ENCODE measurements at places on chromosomes 1 and 21. TPM values are rescaled to one million over a fixed set of nuclear protein-coding genes. Genes with fewer than 3 reads are reported as not detected.

- DNase-seq, result no peak
- H3K27ac ChIP-seq, result no peak overlapping the region
- no peaks in the 10 kb centered on the region for H3K36me3 ChIP-seq
- no peak overlapping the region for H3K4me3 ChIP-seq
- no peaks in the 10 kb centered on the region for H3K27me3 ChIP-seq
- H3K4me1 ChIP-seq, result peaks cover 16% of the 10 kb centered on the region
These were observed 13.3 kb upstream of the GNL2 start for GRCh38 chr1:37609002-37609401.

- no peak for DNase-seq
- H3K36me3 ChIP-seq, result no peaks in the 10 kb centered on the region
- no peak overlapping the region for H3K27ac ChIP-seq
- H3K4me3 ChIP-seq, result no peak overlapping the region
These were observed 311.4 kb downstream of the USH2A start for GRCh38 chr1:216111842-216112241.

GRCh38 chr1:56533197-56533596 lies 46.2 kb downstream of the PLPP3 start:
- H3K27me3 ChIP-seq, result no peaks in the 10 kb centered on the region
- H3K27ac ChIP-seq, result no peak overlapping the region
- no peak for DNase-seq
- H3K4me3 ChIP-seq, result no peak overlapping the region

- H3K4me3 ChIP-seq, result no peak overlapping the region
- no peak overlapping the region for H3K27ac ChIP-seq
- no peak for DNase-seq
These were observed 112.6 kb downstream of the LRIG2 start for GRCh38 chr1:113185463-113186104.

GRCh38 chr1:234295626-234296025 lies 77.6 kb upstream of the COA6 start:
- peaks cover 2% of the 10 kb centered on the region for H3K27me3 ChIP-seq
- no peak overlapping the region for H3K27ac ChIP-seq
- DNase-seq, result no peak
- no peak overlapping the region for H3K4me3 ChIP-seq

DNA sequence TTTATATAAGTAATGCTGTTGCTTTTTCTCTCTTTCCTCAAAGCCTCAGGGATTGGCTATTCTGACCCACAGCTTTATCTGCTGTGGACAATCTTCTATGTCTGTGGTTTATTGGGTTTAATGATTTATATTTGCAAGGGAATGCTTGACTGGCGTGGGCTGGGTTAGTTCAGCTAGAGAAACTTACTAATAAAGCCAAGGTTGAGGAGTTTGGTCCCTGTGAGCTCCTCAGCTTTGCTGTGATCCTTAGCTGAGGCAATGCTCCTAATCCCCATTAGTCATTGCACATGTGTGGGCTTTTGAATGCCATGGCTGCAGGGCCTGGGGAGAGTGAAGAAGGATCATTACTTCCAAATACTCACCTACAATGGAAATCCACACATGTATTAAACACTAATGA lies 179.3 kb downstream of the ZNF326 start:
- no peak overlapping the region for H3K27ac ChIP-seq
- no peak overlapping the region for H3K4me3 ChIP-seq
- no peaks in the 10 kb centered on the region for H3K36me3 ChIP-seq

DNA sequence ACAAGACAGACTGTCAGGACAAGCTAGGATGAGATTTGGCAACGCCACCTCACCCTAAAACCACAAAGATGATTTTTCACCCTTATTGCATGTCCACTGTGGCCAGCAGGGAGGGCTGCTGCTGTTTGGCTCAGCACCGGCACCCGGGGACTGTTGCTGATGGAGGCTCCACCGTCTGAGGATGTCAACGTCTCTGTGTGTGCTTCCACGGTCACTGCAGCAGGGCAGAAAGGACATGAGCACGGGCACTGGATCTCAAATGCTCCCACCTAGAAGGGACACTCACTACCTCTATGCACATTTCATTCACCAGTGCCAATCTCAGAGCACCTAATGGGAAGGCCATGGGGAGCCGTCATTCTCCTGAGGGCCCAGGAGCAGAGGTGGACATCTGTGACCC lies 599.6 kb downstream of the PTPRU start:
- no peaks in the 10 kb centered on the region for H3K36me3 ChIP-seq
- H3K4me3 ChIP-seq, result no peak overlapping the region
- H3K27me3 ChIP-seq, result peaks cover 4% of the 10 kb centered on the region
- H3K27ac ChIP-seq, result no peak overlapping the region
- H3K4me1 ChIP-seq, result no peaks in the 10 kb centered on the region
- DNase-seq, result no peak

DNA sequence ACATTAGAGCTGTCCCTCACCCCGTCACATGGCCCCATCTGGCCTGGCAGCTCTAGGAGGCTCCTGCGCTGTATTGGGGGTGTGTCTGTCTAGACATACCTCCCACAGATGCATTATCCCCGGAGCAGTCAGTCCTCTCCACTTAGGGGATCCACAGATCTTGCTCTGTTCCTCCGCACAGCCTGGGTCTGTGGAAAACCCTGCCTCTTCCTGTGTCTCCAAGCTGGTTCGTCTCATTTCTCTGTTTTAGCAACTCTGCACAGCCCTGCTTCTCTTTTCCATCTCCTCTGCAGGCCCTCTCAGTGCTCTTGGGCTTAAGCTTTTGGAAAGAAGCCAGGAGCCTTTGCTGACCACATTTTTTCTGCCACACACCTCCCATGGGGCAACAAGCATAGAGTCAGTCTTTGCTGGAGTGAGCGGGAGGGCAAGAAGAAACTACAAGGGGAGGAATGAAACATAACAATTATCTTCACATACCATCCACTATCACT lies 241.5 kb downstream of the FOXD2 start:
- peaks cover 12% of the 10 kb centered on the region for H3K27me3 ChIP-seq
- H3K27ac ChIP-seq, result no peak overlapping the region
- H3K4me3 ChIP-seq, result no peak overlapping the region
- H3K36me3 ChIP-seq, result no peaks in the 10 kb centered on the region
- DNase-seq, result no peak
- H3K4me1 ChIP-seq, result no peaks in the 10 kb centered on the region

DNA sequence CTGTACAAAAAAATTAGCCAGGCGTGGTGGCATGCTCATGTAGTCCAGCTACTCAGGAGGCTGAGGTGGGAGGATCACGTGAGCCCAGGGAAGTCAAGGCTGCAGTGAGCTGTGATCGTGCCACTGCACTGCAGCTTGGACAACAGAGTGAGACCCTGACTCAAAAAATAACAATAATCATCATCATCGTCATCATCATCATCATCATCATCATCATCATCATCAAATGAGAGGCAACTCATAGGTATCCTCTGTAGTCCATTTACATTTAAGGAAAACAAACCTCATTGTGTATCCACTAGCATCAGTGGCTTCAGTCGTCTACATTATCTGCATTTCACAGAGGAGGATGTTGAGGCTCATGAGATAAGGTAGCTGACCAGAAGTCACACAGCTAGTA lies 68.8 kb upstream of the SELENON start:
- DNase-seq, result no peak
- peaks cover 3% of the 10 kb centered on the region for H3K36me3 ChIP-seq
- peaks cover 38% of the 10 kb centered on the region for H3K4me1 ChIP-seq

GRCh38 chr1:6102532-6102845 lies 56.8 kb downstream of the KCNAB2 start:
- peaks cover 3% of the 10 kb centered on the region for H3K36me3 ChIP-seq
- H3K4me3 ChIP-seq, result no peak overlapping the region
- H3K27ac ChIP-seq, result no peak overlapping the region
- no peak for DNase-seq
- peaks cover 6% of the 10 kb centered on the region for H3K27me3 ChIP-seq

- peaks cover 22% of the 10 kb centered on the region for H3K4me1 ChIP-seq
- no peak for DNase-seq
- no peak overlapping the region for H3K4me3 ChIP-seq
- H3K27me3 ChIP-seq, result peaks cover 1% of the 10 kb centered on the region
- no peak overlapping the region for H3K27ac ChIP-seq
- no peaks in the 10 kb centered on the region for H3K36me3 ChIP-seq
These were observed 262.9 kb upstream of the PROX1 start for GRCh38 chr1:213724640-213725536.

DNA sequence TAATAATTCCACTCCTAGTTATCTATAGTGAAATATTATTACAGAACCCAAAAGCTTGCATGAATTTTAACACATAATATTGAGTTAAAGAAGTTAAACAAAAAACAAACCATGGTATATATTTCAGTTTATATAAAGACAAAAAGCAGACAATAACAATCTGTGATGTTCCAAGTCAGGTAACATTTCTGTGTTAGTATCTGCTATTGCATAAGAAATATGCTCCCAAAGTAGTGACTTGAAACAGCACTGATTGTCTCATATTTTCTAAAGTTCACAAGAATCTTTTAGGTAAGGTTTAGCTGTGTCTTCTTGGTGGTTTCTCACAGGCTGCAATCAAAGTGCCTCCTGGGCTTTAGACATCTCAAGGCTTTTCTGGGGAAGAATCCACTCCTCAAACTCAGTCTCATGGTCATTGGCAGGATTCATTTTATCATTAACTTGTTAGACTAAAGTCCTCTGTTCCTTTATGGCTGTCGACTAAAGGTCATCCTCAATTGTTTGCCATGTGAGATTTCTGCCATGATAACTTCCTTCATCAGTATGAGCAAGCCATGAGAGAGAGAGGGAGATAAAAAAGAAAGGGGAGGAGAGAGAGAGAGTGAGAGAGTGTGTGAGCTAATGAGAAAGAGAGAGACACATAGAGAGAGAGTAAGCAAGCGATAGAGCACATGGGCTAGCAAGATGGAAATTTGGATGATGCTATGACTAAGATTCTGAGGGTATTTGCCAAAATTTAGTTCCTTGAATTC lies 19.9 kb downstream of the GBP1 start:
- DNase-seq, result no peak
- peaks cover 8% of the 10 kb centered on the region for H3K4me1 ChIP-seq
- H3K4me3 ChIP-seq, result no peak overlapping the region

- DNase-seq, result peak; percentile 21
- no peaks in the 10 kb centered on the region for H3K4me1 ChIP-seq
- H3K4me3 ChIP-seq, result no peak overlapping the region
- no peaks in the 10 kb centered on the region for H3K27me3 ChIP-seq
- no peak overlapping the region for H3K27ac ChIP-seq
These were observed 128.2 kb downstream of the ATG4C start for GRCh38 chr1:62912028-62912638.

GRCh38 chr1:88298506-88298905 lies 385.6 kb upstream of the PKN2 start:
- H3K4me3 ChIP-seq, result no peak overlapping the region
- no peaks in the 10 kb centered on the region for H3K27me3 ChIP-seq
- H3K4me1 ChIP-seq, result no peaks in the 10 kb centered on the region
- no peak overlapping the region for H3K27ac ChIP-seq
- DNase-seq, result no peak

DNA sequence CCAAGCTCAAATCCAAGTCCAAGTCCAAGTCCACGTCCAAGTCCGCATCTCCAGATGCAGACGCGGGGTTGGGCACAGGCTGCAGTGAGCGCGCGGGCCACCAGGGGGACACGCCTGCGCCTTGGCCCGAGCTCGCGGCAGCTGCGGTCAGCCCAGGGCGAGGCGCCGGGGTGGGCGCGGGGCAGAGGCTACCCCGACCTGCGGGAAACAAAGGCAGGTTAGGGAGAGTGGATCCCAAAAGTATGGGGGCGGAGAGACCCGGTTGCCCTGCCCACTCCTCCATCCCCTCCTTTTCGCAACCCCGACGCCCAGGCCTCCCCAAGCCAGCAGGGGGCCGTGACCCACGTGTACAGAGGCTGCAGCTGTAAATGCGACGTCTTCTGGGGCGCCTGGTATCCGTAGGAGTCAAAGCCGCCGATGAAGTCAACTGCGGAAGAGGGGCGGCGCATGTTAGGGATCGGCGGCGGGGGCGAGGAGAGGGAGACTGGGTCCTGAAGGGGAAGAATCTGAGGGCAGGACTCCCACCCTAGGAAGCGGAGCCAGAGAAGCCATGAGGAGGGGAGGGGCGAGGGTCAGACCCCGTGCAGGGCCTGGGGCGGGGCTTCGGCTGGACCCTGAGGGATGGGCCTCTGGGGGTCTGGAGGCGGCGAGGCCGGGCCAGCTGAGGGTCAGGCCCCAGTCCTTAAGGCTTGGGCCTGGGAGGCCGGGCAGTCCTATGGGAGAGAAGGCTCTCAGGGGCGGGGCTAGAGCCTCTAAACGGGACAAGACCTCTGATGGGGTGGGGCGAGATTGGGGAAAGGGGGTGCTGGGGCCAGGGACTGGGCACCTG lies 58.0 kb downstream of the NKAIN1 start:
- peaks cover 11% of the 10 kb centered on the region for H3K27me3 ChIP-seq
- no peak overlapping the region for H3K4me3 ChIP-seq
- no peak overlapping the region for H3K27ac ChIP-seq
- H3K36me3 ChIP-seq, result no peaks in the 10 kb centered on the region

- peaks cover 15% of the 10 kb centered on the region for H3K4me1 ChIP-seq
- H3K27ac ChIP-seq, result no peak overlapping the region
These were observed 30.7 kb upstream of the OPRD1 start for GRCh38 chr1:28781305-28781704.

GRCh38 chr21:25682382-25682781 lies 43.3 kb downstream of the JAM2 start:
- no peaks in the 10 kb centered on the region for H3K27me3 ChIP-seq
- H3K36me3 ChIP-seq, result no peaks in the 10 kb centered on the region
- no peak for DNase-seq

DNA sequence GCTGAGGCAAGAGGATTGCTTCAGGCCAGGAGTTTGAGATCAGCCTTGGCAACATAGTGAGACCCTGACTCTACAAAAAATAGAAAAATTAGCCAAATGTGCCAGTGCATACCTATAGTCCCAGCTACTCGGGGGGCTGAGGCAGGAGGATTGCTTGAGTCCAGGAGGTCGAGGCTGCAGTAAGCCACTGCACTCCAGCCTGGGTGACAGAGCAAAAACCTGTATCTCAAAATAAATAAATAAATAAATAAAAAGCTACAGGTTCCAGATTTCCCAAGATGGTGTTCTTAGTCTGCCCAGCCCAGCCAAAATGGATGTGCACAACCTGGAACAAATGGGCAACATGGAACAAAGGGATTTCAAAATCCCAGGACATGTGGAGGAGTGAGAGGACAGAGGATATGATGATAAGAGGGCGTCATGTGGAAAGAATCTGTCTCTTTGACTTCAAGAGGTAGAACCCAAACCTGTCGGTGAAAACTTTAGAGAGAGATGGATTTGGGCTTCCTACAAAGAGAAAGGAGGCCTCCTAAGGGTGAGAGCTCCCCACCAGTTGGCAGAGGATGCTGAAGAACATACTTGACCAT lies 3.2 kb downstream of the EDARADD start:
- no peak overlapping the region for H3K27ac ChIP-seq
- H3K4me3 ChIP-seq, result no peak overlapping the region
- H3K4me1 ChIP-seq, result peaks cover 48% of the 10 kb centered on the region
- peaks cover 9% of the 10 kb centered on the region for H3K27me3 ChIP-seq
- peaks cover 12% of the 10 kb centered on the region for H3K36me3 ChIP-seq

GRCh38 chr1:154796303-154796892 lies 73.7 kb downstream of the KCNN3 start:
- no peak overlapping the region for H3K4me3 ChIP-seq
- no peak for DNase-seq
- H3K36me3 ChIP-seq, result peaks cover 7% of the 10 kb centered on the region
- peaks cover 7% of the 10 kb centered on the region for H3K27me3 ChIP-seq
- H3K4me1 ChIP-seq, result no peaks in the 10 kb centered on the region
- peak overlapping the region; percentile 28 for H3K27ac ChIP-seq

CD1D gene
- total RNA-seq, result 1.5 TPM

CLCNKA gene
- not detected for total RNA-seq

ADGRB2 gene
- 0.44 TPM for total RNA-seq
